ENCODE measurements at places on chromosomes 5 and 9. TPM values are rescaled to one million over a fixed set of nuclear protein-coding genes. Genes with fewer than 3 reads are reported as not detected.

Gene RANBP17
- 12.3 TPM for total RNA-seq

Gene IPO11
- total RNA-seq = 30.4 TPM

Gene PCDHGB7
- 15.9 TPM for total RNA-seq

Gene UGT3A2
- total RNA-seq = not detected

GRCh38 chr9:136695435-136695895 lies 8.2 kb upstream of the AGPAT2 start:
- peak; percentile 87 for DNase-seq
- no peak overlapping the region for H3K4me3 ChIP-seq
- H3K27ac ChIP-seq = peak overlapping the region; percentile 69
- peaks cover 55% of the 10 kb centered on the region for H3K4me1 ChIP-seq

GRCh38 chr5:53893626-53894025 lies 333.2 kb downstream of the NDUFS4 start:
- H3K27ac ChIP-seq = no peak overlapping the region
- no peaks in the 10 kb centered on the region for H3K4me1 ChIP-seq
- H3K4me3 ChIP-seq = no peak overlapping the region
- H3K36me3 ChIP-seq = no peaks in the 10 kb centered on the region

- peaks cover 32% of the 10 kb centered on the region for H3K4me1 ChIP-seq
- H3K27me3 ChIP-seq = no peaks in the 10 kb centered on the region
- no peaks in the 10 kb centered on the region for H3K36me3 ChIP-seq
- H3K27ac ChIP-seq = no peak overlapping the region
These were observed 26.8 kb upstream of the STXBP1 start for GRCh38 chr9:127585161-127585819.

GRCh38 chr5:34502581-34502980 lies 153.5 kb upstream of the RAI14 start:
- H3K4me1 ChIP-seq = peaks cover 40% of the 10 kb centered on the region
- no peak overlapping the region for H3K27ac ChIP-seq
- DNase-seq = no peak

- H3K36me3 ChIP-seq = peaks cover 20% of the 10 kb centered on the region
- H3K27me3 ChIP-seq = no peaks in the 10 kb centered on the region
- no peak overlapping the region for H3K27ac ChIP-seq
- no peak for DNase-seq
- H3K4me3 ChIP-seq = no peak overlapping the region
These were observed 15.5 kb upstream of the SLC25A51 start for GRCh38 chr9:37919246-37919955.

DNA sequence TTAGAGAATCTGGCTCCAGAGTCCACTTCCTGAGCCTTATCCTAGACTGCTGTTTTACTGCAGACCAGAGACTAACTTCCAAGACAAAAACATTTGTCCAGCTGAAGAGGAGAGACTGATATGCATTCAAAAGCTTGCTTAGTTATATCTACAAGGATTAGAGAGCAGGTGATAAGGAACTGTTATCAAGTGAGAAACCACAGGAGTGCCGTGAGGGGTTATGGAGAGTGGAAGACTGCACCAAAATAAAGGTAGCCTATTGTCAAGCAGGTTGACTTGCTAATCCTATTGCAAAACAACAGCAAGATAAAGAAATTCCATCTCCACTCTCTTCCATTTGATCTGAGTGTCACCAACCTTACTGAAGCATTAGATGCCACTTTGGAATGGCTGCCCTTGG lies 139.1 kb downstream of the SCAMP1 start:
- no peaks in the 10 kb centered on the region for H3K27me3 ChIP-seq
- H3K27ac ChIP-seq = no peak overlapping the region
- H3K4me1 ChIP-seq = peaks cover 62% of the 10 kb centered on the region

Data from lower lobe of right lung (tissue), 2 donors.